ENCODE measurements at places on chromosomes 6 and 20.

DNA sequence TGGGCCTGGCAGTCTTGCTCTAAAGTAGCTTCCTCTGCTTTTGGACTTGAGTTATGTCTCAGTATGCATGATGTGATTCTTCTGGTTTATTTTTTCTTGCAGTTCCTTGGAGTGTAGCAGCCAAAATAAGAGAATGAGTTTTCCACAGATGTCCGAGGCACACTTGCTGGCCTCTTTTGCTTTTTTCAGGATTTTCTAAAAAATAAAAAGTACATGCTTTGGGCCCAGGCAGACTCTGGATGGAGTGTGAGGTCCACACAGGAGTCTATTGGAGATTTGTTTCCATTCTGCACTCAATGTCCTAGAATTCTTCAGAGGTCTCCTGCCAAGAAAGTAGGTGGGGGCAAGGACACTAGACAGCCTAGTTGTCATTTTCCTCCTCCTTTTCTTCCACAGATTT is 477.6 kb downstream of the EPM2A start:
- DNase-seq, result no peak

GRCh38 chr6:119310486-119311036 is 39.0 kb downstream of the MAN1A1 start:
- no peak for DNase-seq

DNA sequence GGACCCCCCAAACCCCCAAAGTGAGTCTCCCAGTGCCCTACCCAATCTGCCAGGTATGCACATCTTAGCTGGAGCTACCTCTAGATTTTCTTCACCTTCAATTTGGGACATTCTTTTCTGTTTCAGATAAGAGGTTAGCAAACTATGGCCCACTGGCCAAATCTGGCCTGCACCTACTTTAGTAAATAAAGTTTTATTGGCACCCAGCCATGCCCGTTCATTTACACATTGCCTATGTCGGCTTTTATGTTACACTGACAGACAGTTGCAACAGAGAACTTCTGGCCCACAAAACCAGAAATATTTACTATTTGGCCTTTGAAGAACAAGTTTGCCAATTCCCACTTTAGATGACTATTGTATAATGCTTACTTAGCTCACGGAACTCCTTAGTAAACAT is 55.9 kb upstream of the STX16 start:
- no peak for DNase-seq

DNA sequence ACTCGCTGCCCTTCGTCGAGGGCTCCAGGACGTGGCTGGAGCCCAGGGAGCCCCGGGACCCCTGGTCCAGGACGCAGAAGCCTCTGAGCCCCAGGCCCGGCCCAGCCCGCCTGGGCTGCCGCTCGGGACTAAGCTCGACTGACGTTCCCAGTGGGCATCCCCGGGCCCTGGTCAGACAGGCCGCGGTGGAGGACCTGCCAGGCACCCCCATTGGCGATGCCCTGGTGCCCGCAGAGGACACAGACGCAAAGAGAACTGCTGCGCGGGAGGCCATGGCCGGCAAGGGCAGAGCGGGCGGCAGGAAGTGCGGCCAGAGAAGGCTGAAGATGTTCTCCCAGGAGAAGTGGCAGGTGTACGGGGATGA is 28.9 kb downstream of the ZNF831 start:
- no peak for DNase-seq
